ENCODE measurements at places on chromosomes 13 and 19.

DNA sequence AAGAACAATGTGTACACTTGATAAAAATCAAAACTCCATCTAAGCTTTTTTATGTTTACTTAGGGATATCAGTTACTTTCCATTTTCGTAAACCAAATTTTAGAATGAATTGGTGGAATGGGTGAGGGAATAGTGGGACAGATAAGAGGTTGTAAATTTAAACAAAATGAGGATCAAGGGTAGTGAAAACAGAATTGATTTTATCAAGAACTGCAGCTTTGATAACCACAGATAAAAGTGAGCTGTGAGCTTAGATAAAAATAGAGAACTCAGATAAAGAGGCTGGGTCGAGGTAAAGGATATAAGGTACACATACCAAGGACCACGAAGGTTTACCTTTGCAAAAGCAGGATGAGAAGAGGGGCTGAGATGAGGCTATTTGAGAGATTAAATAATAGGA lies 813.2 kb upstream of the GPC6 start:
- DNase-seq = no peak

- no peak for DNase-seq
Observed at GRCh38 chr19:2810141-2811091, 9.3 kb upstream of the ZNF554 start.

GRCh38 chr19:3062165-3063105 lies at the start of gene TLE5:
TSS of gene TLE5 (minus strand) at chr19:3062495. CDS start at chr19:3062200, 295 bp downstream.
- peak; percentile 48 for DNase-seq

DNA sequence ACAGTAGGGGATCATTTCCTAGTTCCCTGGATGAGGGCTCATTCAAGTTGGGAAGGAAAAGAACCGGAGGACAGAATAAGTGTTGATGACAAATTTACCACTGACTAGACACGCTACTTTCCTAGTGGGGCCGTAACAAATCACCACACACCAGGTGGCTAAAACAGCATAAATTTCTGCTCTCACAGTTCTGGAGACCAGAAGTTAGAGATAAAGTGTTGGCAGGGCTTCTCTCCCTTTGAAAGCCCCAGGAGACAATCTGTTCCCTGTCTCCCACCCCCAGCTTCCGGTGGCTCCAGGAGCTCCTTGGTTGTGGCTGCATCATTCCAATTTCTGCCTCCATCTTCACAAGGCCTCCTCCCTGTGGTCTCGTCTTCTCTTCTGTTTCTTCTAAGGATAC lies 65.4 kb upstream of the ARGLU1 start:
- no peak for DNase-seq

GRCh38 chr13:110531100-110531499 lies 30.4 kb downstream of the RAB20 start:
- DNase-seq = no peak

DNA sequence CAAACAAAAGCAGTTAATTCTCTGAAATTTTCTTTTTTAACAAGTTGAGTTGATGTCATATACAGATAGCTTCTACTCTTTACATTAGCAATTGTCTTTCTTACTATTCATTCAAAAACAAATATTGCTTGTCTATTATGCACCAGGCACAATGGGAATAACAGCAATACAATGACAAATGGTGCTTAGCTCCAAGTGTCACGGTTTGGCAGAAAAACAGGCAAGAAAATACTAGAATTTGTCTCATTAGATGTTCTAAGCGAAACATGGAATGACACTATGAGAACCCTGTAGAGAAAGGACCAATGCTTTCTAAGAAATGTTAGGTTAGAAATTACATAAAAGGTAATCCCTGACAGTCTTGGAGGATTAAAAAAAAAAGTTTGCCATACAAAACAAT lies 187.6 kb downstream of the PCDH9 start:
- peak; percentile 85 for DNase-seq

DNA sequence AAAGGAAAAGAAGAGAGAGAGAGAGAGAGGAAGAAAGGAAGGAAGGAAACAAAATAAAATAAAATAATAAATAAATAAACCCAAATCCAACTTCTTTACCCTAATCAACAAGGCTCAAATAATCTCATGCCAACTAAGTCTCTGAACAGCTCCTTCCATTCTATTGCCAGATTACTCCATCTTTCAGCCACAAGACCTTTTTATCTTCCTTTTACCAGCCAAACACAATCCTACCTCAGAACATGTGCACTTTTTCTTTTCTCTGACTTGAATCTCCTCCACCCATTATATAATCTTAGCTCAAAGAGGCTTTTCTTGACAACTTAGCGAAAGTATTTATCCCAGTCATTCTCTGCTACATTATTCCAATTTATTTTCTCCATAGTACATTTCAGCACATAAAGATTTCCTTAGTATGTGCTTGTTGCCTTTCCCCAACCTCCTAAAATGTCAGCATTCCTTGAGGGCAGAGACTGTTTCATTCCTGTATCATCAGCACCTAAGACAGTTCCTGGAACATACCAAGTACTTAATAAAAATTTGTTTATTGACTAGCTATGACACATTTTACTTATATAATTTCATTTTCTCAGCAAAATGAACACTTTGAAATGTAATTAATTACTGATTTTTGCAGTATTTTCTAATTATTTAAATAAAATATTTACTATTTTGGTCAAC lies 33.5 kb upstream of the USPL1 start:
- no peak for DNase-seq

- DNase-seq = no peak
Observed at GRCh38 chr13:30739761-30740642, 4.7 kb downstream of the ALOX5AP start.

DNA sequence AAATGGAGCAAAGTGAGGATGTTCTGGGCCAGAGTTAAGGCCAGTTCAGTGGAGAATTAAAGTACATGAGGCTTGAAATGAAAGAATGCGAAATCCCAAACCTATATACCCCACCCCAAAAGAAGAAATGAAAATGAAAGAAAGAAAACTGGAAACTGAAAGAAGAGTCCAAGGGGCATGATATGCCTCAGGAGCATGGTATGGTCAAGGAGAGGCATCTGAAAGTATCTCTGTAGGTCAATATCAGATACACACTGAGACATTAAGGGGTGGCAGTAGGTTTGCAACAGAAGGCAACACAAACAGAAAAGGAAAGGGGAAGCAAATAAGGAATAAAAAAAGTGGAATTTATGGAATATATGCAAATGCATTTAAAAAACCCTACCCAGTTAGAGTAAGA lies 166.5 kb downstream of the COG6 start:
- DNase-seq = no peak

GRCh38 chr19:37519890-37520289 lies 13.2 kb downstream of the ZNF793 start:
- no peak for DNase-seq

- DNase-seq = no peak
Observed at GRCh38 chr13:110634558-110634957, 19.2 kb downstream of the NAXD start.

DNA sequence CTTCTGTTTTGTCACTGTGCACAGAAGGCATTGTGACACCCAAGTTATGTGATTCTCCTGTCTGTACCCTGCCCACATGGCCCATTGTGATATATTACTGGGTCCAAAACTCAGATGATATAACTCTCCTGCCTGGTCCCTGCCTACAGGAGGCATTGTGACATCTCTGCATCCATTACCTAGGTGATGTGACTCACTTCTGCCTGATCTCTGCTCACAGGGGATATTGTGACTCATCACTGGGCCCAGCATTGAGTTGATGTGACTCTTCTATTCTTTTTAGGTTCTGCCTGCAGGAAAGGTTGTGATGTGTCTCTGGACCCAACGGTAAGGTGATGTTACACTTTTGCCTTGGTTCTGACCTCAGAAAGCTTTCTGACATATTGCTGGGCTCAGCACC lies 67.9 kb upstream of the ZNF724 start:
- DNase-seq = no peak

GRCh38 chr13:27605099-27605498 lies 15.2 kb downstream of the LNX2 start:
- DNase-seq = no peak

GRCh38 chr19:17703824-17704463 lies 15.3 kb upstream of the MAP1S start:
- DNase-seq = peak; percentile 57

GRCh38 chr19:34128558-34129250 lies 43.6 kb upstream of the LSM14A start:
- DNase-seq = no peak

DNA sequence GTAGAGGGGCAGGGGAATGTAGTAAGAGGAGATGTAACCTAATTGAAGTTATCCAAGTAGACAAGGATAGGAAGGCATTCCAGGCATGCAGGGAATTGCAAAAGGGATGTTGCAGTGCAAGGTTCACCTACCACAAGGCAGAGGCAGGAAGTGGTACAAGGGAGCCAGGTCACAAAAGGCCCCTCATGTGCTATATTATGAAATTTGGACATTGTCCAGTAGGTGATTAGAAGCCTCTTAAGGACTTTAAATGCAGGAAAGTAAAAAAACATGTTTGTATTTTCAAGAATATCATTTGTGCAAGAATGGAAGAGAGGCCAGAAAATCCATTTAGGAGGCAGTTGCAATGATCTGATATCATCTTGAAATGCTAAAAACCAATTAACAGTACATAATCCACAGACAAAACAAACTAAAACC lies 111.4 kb downstream of the FRY start:
- DNase-seq = no peak

GRCh38 chr19:47240996-47241918 lies 10.3 kb upstream of the BBC3 start:
- DNase-seq = peak; percentile 55

GRCh38 chr19:40640744-40641143 lies 39.6 kb downstream of the LTBP4 start:
- no peak for DNase-seq

- no peak for DNase-seq
Observed at GRCh38 chr19:52941941-52942385, 18.7 kb upstream of the ZNF888 start.

GRCh38 chr19:58279925-58280316 lies 1.2 kb downstream of the ZNF8 start:
- DNase-seq = no peak

GRCh38 chr13:69959046-69959445 lies 148.6 kb upstream of the ATXN8OS start:
- DNase-seq = no peak

- DNase-seq = no peak
Observed at GRCh38 chr13:108272333-108272732, 2.8 kb downstream of the TNFSF13B start.

All from midbrain (tissue), 1 donor.